ENCODE measurements at places on chromosomes 5 and 9.

DNA sequence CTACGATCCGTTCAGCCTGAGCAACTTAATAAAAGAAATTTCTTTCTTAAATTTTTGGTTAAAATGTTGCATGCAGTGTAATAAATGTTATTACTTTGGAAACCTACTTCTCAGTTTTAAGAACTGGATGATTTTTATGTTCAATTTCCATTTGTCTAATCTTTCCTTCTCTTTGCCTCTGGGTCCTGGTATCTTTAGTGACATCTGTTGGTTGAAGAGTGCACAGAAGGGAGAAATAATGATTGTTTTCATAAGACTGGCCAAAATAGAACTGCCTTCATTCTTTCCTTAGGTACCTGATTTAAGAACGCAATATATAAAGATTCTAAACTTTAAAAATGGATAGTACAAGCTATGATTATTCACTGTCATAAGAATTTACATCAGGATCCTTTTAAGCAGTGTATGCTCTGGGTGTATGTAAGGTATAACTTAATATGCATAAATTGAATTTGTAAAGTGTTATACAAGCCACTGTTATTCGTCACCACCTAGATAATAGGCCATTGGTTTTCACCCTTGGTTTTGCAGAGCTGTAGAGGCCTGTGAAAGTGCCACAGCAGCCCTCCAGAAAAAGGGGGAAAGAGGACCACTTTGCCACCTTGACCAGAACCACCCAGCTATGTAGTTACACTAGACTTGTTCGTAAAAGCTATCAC is 82.8 kb upstream of the TLX3 start:
- no peak for DNase-seq

DNA sequence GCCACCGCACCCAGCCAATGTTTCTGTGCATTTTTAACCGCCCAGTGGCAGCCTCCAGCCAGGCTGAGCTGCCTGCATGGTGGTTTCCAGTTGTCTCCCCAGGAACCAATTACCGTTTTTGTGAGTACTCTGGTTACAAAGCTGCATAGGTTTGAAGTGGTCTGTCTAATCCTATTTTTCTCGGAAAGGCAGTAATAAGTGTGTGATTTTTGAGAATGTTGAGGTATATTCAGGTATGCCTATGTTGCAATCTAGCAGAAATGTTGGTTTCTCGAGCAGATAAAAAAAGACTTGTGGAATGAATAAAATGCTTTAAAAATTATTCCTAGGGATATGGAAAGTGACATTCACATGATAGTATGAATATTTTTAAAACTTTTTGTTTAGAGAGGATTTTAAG is 41.5 kb upstream of the ANKH start:
- no peak for DNase-seq

- no peak for DNase-seq
Measured at GRCh38 chr9:121230256-121230655, 28.6 kb upstream of the RAB14 start.

GRCh38 chr5:56814963-56815657 is at the start of gene MAP3K1:
TSS of gene MAP3K1 (plus strand) at chr5:56815549. CDS start at chr5:56815574, 25 bp downstream.
- DNase-seq, result peak; percentile 96

- DNase-seq, result no peak
Measured at GRCh38 chr5:129363991-129364390, 96.1 kb upstream of the ADAMTS19 start.

- DNase-seq, result no peak
Measured at GRCh38 chr9:124929464-124929863, 11.4 kb downstream of the GOLGA1 start.

- DNase-seq, result no peak
Measured at GRCh38 chr5:24850926-24851486, 206.2 kb upstream of the CDH10 start.

GRCh38 chr9:97237951-97238889 is 69.2 kb upstream of the CCDC180 start:
- DNase-seq, result peak; percentile 94

- DNase-seq, result no peak
Measured at GRCh38 chr5:131630963-131631350, 4.1 kb downstream of the RAPGEF6 start.

- DNase-seq, result no peak
Measured at GRCh38 chr5:142894315-142894714, 124.1 kb downstream of the ARHGAP26 start.

DNA sequence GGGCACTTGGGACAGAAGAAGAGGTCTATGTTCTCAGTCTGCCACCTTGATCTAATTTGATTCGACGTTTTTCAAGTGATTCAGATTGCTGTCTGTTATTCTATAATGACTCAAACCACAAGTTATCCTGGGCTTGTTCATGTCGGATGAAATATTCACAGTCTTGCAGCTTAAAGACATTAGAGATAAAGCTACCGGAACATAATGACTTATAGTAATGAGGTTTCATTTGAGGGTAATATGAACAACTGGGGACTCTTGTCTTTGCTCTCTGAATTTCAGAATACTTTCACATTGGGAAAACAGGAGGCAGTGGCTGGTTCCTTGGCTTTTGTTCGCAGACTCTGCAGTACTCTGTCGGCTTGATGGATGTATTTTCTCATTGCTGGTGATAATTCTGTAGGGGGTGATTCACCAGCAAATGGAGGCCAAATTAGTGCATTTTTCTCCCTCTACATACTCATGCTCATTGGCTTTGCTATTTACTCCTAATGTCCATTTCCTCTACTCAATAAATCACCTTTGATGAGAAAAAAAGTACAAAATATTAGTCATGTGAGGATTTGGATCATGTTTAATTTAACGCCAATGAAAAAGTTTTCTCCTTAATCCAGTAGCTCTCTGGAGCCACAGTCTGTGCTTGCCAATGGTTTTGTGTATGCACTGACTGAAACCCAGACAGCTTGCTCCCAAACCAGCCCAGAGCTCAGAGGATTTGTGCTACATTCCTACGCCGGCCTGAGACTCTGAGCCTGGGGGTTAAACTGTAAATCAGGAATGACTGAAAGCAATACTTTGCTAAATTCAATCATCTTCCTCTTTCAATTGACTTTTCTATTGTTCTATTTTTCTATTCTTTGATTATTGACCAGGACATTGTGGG is 154.7 kb upstream of the ANKH start:
- no peak for DNase-seq

GRCh38 chr5:179820483-179821297 is at the start of gene SQSTM1:
TSS of gene SQSTM1 (plus strand) at chr5:179820905. CDS start at chr5:179820937, 32 bp downstream.
- DNase-seq, result peak; percentile 92

DNA sequence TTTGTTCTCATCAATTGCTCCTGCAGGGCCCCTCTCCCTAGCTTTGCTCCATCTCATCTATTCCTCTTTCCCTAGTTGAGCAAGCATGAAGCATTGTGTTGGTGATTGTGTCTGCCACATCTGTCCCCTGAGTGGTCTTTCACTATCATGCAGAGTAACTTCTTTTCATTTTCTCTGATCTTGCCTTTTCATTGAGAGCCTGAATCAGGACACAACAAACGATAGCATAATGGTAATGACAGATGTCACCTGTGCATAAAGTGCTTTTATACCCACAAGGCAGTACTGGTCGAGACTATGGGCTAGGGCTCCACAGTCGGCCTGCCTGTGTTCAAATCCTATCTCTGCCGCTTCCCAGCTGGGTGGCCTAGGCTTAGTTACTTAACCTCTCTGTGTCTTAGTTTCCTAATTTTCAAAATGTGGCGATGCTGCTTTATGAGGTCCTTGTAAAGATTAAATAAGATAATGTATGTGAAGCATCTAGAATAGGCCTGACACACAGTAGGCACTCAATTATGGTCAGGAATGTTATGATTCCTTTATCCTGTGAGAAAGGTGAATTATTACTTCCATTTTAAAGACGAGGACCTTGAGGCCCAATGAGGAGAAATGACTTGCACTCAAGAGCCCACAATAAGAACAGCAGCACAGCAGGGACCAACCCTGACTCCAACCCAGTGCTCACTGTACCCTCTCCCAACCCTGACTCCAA is 137.1 kb upstream of the ZNF618 start:
- peak; percentile 61 for DNase-seq

- no peak for DNase-seq
Measured at GRCh38 chr5:41043109-41043747, 27.9 kb downstream of the MROH2B start.

GRCh38 chr5:72494623-72495124 is 12.5 kb downstream of the ZNF366 start:
- no peak for DNase-seq

DNA sequence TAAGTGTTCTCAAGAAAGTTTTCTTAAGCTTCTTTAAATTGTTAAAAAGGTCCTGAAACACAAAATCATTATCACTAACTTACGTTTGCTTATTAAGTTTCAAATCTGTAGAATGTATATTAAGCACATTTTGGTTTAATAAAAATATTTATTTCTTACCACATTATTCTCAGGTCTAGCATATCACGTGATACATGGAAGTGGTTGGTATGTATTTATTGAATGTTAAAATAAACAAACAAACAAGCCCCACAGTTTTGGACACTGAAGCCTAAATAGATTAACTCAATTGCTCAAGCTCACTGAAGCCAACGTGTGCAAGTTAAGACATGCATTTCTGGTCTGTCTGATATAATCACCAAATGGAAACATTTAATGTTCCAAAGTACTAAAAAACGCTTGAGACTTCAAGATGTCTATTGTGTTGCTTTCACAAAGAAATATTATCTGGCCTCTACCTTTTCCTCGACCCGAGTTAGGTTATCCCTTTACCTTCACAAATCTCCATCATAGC is 1136.9 kb downstream of the TAF11L14 start:
- DNase-seq, result no peak

DNA sequence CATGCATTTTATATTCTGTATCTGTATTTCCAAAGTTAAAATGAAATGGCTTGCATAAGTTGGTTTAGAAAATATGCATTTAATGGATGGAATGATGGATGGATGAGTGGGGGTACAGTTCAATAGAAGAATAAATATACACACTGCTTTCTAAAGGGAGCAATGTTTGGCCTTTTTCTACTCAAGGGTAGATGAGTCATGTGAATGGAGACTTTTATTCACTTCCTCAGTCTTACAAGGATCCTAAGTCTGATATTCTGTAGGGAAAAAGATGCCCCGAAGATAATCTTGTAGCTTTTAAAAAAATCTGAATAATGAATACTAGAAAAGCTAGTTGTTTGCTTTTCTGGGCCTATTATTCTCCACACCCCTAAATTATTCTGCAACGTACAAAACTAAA is 2112.1 kb downstream of the MAT2B start:
- no peak for DNase-seq

GRCh38 chr5:135442431-135443160 is 4.6 kb downstream of the DCANP1 start:
- DNase-seq, result no peak

DNA sequence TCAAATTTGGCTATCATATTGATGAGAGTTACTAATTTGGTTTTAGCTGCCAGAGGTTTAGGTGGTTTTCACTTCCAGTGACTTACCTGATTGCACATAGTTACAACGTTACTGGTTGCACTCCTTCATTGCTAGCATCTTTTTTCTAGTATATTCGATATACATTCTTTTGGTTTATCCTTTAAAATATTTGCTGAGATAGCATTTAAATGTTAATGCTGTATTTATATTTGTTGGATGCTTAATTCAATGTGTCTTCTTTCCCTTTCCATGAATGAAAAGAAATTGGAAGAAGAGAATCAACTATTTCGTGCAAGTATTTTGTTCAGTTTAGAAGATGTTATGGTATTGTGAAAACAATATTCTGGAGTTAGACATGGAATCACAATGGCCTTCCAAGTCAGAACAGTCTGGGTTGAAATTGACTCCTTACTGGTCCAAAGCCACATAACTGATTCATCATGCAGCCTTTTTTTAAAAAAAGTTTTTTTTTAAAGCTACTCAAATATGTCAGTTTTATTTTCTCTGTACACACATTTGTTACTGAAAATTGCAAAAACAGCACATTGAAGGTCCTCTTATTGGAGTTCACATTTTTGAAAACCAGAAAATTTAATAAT is 2.2 kb downstream of the SPIN1 start:
- no peak for DNase-seq

- no peak for DNase-seq
Measured at GRCh38 chr5:136006761-136007251, 22.0 kb upstream of the TGFBI start.

GRCh38 chr5:19988457-19988856 is 457 bp upstream of the CDH18 start:
- DNase-seq, result peak; percentile 48

Data from DMS53 (cell line).